ENCODE measurements at places on chromosomes 4 and X.

DNA sequence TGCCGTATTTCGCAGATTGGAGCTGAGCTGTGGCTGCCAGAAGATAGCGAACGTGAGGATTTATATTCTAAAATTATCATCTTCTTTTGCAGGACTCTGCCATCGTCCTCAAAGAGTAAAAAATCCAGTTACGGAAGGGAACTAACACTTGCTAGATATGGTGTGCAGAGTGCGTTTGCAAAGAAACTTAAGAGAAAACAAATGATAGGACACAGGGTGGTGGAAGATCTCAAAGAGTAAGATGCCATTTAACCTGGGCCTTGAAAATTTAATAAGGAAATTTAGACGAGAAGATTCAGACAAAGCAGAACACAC is 566 bp downstream of the LARP7 start:
- no peak for DNase-seq

- DNase-seq: no peak
These were observed 1008.0 kb downstream of the RAPGEF2 start for GRCh38 chr4:160110891-160111290.

- DNase-seq: no peak
These were observed 93.8 kb downstream of the GATB start for GRCh38 chr4:151667048-151667447.

GRCh38 chrX:84218726-84219125 is 30.7 kb upstream of the RPS6KA6 start:
- no peak for DNase-seq

- no peak for DNase-seq
These were observed 139.9 kb downstream of the RAB28 start for GRCh38 chr4:13344216-13344615.

GRCh38 chr4:99790796-99791617 is 25.6 kb upstream of the DAPP1 start:
- no peak for DNase-seq

DNA sequence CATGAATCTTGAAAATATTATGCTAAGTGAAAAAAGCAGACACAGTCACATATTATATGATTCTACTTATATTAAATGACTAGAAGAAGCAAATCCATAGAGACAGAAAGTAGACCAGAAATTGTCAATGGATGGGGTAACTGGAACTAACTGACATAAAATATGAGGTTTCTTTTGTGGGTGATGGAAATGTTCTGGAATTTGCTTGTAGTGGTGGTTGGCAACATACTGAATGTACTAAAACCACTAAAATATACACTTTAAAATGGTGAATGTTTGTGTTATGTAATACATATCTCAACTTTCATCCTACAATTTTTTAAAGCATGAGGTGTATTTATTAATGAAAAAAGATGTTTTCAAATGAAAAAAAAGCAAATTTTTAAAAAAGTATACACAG is 14.7 kb downstream of the CNOT6L start:
- DNase-seq: no peak

DNA sequence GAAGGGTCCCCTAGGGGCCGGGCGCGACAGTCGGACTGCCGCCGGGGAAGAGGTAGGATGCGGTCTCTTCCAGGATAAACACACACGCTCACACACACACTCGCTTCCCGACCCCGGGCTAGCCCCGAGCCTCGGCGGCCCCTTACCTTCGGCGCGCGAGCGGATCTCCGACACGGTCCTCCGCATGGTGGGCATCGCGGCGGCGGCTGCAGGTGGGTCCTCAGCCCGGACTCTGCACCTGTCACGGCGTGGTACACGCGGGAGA is 294 bp downstream of the ATP8A1 start:
- no peak for DNase-seq

DNA sequence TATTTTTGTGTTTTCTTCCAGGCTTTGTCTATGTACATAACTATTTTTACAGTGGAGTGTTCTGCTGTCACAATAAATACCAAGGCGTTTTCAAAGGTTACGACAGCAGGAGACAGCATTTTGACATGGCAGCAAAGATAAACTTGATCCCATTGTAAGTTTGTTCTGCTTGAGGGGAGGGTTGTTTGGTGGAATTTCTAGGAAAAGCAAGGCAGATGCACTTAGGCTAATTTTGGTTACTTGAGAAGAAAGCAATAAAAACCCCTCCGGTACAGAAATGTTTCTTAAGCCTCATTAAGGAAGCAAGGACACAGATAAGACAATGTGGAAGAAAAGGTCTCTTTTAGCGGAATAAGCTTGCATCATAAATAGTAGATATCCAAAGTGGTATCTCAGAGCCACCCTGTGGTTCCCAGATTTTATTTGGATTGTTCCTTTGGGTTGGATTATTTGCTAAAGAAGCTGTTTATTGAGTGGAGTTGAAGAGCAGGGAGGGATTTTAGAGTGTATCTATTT is 54.3 kb downstream of the CLCN5 start:
- DNase-seq: no peak

GRCh38 chr4:84699001-84699671 is 116.2 kb downstream of the CDS1 start:
- DNase-seq: no peak

GRCh38 chr4:142528433-142528832 is 317.7 kb downstream of the INPP4B start:
- DNase-seq: no peak

- no peak for DNase-seq
These were observed 99.9 kb downstream of the DDX60 start for GRCh38 chr4:168218645-168219044.

GRCh38 chrX:23344238-23344903 is 9.7 kb downstream of the PTCHD1 start:
- no peak for DNase-seq

DNA sequence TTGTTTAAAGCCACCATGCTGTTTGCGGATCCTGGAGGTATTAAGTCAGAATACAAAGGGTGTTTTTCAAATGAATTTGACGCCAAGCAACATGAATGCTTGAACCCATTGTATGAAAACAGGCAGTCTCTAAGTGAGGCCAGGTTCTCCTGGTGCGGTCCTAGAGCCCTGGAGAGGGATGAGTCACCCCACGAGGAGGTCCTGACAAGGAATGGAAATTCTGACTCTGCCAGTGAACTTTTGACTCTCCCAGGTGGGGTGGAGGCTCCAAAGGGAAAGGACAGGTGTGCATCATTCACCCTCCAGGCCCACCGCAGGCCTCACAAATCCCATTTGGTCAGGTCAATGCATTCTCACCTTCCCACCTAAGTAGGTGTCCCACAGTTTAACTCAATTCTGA is 1.5 kb downstream of the TRIM2 start:
- DNase-seq: no peak

- no peak for DNase-seq
These were observed 438.7 kb downstream of the RPA4 start for GRCh38 chrX:97322401-97322800.

DNA sequence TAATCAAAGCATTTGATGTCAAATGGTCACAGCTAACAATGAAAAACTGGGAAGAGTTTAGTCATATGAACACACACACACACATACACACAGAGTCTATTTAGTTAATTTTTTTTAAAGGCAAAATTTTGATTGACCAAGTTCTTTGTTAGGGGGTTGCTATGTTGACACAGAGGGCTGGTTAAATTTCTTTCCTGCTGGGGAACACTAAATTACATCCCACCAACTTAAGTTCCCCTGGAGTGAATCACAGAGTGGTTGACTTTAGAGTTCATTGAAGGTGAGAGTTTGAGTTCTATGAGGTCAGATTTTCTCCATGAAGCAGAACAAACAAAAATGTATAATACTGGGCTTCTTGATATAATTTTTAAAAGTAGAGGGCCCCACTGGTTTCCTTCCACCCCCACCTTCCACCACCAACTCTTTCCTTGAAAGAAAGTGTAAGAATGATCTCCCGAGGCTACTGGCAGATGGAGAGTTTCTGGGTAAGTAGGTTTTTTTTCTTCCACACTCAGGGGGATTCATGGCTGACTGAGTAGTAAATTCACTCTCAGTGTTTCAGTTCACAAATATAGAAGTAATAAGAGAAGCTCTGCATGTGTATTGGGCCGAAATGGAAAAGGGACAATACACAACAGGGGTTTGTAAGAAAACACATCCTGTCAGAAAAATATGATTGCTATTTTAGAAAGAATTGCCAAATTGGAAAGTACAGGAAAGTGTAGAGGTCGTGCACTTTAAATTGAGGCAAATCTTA is 917.0 kb upstream of the LCORL start:
- DNase-seq: no peak

- no peak for DNase-seq
These were observed 1718.9 kb downstream of the C4orf33 start for GRCh38 chr4:130814896-130815295.

DNA sequence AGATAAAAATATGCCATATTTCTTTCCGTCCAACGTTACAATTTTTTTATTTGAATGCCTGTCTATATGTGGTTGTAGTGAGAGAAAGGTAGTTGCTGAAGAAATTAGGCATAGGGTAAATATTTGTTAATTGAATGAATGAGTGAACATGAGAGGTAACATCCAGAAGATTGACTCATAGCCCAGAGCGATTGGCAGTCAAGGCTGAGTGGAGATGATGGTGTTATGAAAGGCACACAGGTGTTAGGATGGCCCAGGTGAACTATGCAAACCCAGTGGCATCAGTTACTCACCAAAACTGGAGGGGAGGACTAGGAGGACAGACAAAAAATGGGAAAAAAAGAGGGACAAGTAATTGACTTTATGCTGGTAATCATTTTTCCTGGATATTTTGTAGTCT is 31.7 kb upstream of the SPRY1 start:
- no peak for DNase-seq
